ENCODE measurements at places on chromosomes 12 and 14. TPM values are rescaled to one million over a fixed set of nuclear protein-coding genes. Genes with fewer than 3 reads are reported as not detected.

- H3K27me3 ChIP-seq: no peaks in the 10 kb centered on the region
- no peak overlapping the region for H3K4me3 ChIP-seq
- DNase-seq: no peak
These were observed 83.0 kb downstream of the AKAP6 start for GRCh38 chr14:32412103-32412502.

DNA sequence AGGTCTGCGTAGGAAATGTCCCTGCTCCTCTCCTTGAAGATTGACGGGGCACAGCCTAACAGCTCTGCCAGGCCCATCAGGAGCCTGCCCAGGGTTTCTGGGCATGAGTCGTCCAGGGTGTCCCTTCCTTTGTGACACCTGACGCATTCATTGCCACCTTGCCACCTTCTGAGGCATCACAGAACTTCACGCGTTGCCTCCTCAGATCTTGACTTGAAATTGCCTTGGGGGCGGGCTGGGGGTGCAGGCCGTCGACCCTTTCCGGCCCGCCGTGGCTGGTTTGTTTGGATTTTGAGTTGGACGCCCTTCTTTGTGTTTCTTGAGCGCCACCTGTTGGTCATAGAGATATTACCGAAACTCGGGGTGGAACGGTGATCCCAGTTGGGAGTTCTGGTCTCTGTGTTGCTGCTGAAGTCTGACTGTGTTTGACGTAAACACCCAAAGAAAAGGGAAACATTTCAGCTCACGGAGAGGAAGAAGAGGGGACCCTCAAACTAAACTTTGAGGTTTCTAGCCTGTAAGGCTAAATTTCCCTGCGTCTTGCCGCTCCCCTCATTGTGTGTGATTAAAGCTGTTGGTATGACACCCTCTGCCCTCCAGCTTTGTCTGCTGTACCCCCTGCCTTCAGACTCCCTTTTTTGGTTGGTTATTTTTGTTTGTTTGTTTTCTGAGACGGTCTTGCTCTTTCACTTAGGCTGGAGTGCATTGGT lies 44.6 kb downstream of the MLXIP start:
- H3K4me1 ChIP-seq: peaks cover 42% of the 10 kb centered on the region
- no peaks in the 10 kb centered on the region for H3K27me3 ChIP-seq
- peaks cover 11% of the 10 kb centered on the region for H3K36me3 ChIP-seq
- H3K4me3 ChIP-seq: no peak overlapping the region
- peak overlapping the region; percentile 19 for H3K27ac ChIP-seq

- no peaks in the 10 kb centered on the region for H3K27me3 ChIP-seq
- H3K4me3 ChIP-seq: no peak overlapping the region
- DNase-seq: no peak
- H3K4me1 ChIP-seq: peaks cover 8% of the 10 kb centered on the region
- no peaks in the 10 kb centered on the region for H3K36me3 ChIP-seq
- H3K27ac ChIP-seq: no peak overlapping the region
These were observed 8.1 kb downstream of the DAO start for GRCh38 chr12:108888031-108888430.

DNA sequence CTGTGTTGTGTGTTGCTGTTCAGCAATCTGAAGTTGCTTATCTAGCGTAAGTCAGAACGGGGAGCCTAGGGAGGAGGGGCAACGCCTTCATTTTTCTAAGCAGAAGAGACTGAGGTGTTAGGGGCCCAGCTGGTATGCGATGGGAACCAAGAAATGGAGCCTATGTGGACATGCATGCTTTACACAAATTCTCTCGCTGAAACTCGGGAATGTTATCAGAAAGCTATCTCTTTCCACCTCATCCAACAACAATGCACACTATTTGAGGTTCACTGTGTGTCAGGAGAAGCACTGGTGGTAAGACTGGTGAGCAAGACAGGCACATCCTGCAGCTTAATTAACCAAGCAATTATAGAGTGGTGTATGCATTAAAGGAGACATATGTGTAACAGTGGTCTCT lies 89.7 kb downstream of the NRXN3 start:
- H3K4me1 ChIP-seq: no peaks in the 10 kb centered on the region
- DNase-seq: no peak
- no peak overlapping the region for H3K4me3 ChIP-seq
- no peaks in the 10 kb centered on the region for H3K36me3 ChIP-seq

DNA sequence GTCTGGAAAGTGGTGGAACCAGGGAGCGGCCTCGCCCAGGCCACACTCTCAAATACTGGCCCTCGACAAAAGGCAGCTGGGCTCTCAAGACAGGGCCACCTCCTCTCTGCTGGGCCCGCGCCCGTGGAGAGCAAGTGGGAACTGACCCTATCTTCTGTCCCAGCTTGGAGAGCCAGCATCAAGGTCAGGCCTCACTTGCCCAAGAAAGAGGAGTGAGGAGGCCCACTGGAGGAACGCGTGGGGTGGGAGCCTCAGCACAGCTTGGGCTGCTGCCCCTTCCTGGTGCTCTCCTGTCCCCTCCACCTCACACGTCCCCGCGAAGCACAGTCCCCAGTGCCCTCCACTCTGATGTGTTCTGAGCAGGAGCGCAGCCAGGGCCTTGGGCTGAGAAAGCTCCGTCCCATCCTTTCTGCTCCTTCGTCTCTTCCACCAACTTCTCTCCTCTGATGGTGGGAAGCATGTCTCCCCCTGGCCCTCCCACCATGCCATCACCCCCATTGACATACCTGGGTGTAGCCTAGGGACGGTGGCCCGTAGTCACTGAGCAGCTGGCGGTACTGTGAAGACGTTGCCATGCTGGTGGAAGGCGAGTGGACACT lies 4.9 kb downstream of the CDK2AP1 start:
- peaks cover 46% of the 10 kb centered on the region for H3K36me3 ChIP-seq
- no peaks in the 10 kb centered on the region for H3K27me3 ChIP-seq
- H3K4me1 ChIP-seq: peaks cover 29% of the 10 kb centered on the region

DNA sequence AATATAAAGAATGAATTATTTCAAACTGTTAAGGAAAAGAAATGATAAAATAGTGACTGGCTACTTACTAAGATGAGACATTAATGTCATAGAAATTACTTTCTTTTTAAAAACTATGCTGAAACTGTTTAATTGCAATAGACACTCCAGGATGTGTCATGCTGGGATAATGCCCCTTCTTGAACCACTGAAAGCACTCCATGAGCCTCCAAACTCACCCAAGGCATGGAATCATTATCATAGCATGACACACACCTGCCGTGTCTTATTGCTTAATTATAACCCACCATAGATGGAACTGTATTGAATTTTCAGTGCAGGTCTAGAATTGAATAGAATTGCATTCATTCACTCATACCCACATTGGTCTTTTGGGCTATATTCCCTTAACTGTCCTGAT lies 4.3 kb downstream of the MBIP start:
- H3K27me3 ChIP-seq: no peaks in the 10 kb centered on the region
- H3K36me3 ChIP-seq: peaks cover 25% of the 10 kb centered on the region
- no peak for DNase-seq
- no peak overlapping the region for H3K27ac ChIP-seq
- H3K4me3 ChIP-seq: peak overlapping the region; percentile 17
- H3K4me1 ChIP-seq: peaks cover 17% of the 10 kb centered on the region

- H3K36me3 ChIP-seq: no peaks in the 10 kb centered on the region
- peaks cover 37% of the 10 kb centered on the region for H3K27me3 ChIP-seq
- no peak overlapping the region for H3K4me3 ChIP-seq
- peaks cover 9% of the 10 kb centered on the region for H3K4me1 ChIP-seq
These were observed 7.3 kb upstream of the KIF26A start for GRCh38 chr14:104130974-104131651.

GRCh38 chr12:67425394-67425793 lies 156.2 kb downstream of the CAND1 start:
- no peaks in the 10 kb centered on the region for H3K27me3 ChIP-seq
- no peak overlapping the region for H3K4me3 ChIP-seq
- DNase-seq: no peak
- peaks cover 6% of the 10 kb centered on the region for H3K4me1 ChIP-seq
- H3K27ac ChIP-seq: no peak overlapping the region
- H3K36me3 ChIP-seq: no peaks in the 10 kb centered on the region

- no peak for DNase-seq
- H3K4me1 ChIP-seq: no peaks in the 10 kb centered on the region
- H3K27ac ChIP-seq: no peak overlapping the region
- H3K36me3 ChIP-seq: no peaks in the 10 kb centered on the region
These were observed 821.8 kb upstream of the LRFN5 start for GRCh38 chr14:40784860-40785259.

- no peak overlapping the region for H3K27ac ChIP-seq
- peaks cover 4% of the 10 kb centered on the region for H3K4me1 ChIP-seq
- no peaks in the 10 kb centered on the region for H3K36me3 ChIP-seq
These were observed 171.7 kb downstream of the PHLDA1 start for GRCh38 chr12:75859868-75860267.

DNA sequence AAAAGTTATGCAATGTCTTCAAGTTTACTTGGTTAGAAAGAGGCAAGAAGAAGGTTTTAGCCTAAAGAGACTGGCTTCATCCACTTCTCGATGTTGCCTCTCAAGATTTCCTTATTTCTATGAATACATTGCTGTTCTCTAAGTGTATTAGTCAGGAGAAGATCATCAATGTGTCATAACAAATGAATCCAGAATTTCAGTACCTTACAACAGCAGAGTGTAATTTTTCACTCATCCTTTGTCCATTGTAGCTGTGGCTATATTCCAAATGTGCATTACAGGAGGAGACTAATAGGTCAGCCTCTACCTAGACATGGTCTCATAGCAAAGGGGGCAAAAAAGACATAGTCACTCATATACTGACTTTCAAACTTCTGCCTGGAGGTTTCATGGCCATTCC lies 579.1 kb downstream of the PRKD1 start:
- H3K36me3 ChIP-seq: no peaks in the 10 kb centered on the region
- no peak overlapping the region for H3K27ac ChIP-seq

GRCh38 chr14:104725772-104726548 lies 1.9 kb downstream of the ADSS1 start:
- peaks cover 15% of the 10 kb centered on the region for H3K4me1 ChIP-seq
- peaks cover 6% of the 10 kb centered on the region for H3K36me3 ChIP-seq
- no peak overlapping the region for H3K4me3 ChIP-seq
- no peak overlapping the region for H3K27ac ChIP-seq
- DNase-seq: no peak
- no peaks in the 10 kb centered on the region for H3K27me3 ChIP-seq

- no peak overlapping the region for H3K27ac ChIP-seq
- no peaks in the 10 kb centered on the region for H3K4me1 ChIP-seq
- H3K4me3 ChIP-seq: no peak overlapping the region
- H3K27me3 ChIP-seq: no peaks in the 10 kb centered on the region
- DNase-seq: no peak
These were observed 175.8 kb upstream of the ATP2B1 start for GRCh38 chr12:89884416-89884898.

The CD4 gene
- 80.3 TPM for total RNA-seq

GRCh38 chr12:64568298-64568697 lies 42.0 kb upstream of the RASSF3 start:
- no peaks in the 10 kb centered on the region for H3K36me3 ChIP-seq
- H3K4me1 ChIP-seq: peaks cover 29% of the 10 kb centered on the region
- no peak overlapping the region for H3K27ac ChIP-seq
- no peak overlapping the region for H3K4me3 ChIP-seq

DNA sequence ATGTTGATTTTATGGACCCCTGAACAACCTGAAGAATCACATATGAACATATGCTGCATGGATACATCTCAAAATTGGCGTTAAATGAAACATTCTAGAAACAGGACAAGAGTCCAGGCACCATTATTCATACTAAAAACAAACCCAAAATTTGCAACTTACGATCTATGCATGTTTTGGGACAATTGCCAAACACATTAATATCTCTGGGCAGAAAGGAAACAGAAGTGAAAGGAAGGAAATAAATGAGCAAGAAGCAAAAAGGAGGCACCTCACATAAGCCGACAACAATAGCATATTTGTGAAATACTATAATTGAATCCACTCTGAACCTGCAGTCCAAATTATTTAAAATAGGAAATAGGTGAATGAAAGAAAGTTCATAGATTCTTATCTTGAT lies 1505.3 kb downstream of the AACS start:
- H3K27ac ChIP-seq: no peak overlapping the region
- DNase-seq: no peak
- H3K4me3 ChIP-seq: no peak overlapping the region
- no peaks in the 10 kb centered on the region for H3K36me3 ChIP-seq
- H3K4me1 ChIP-seq: no peaks in the 10 kb centered on the region

DNA sequence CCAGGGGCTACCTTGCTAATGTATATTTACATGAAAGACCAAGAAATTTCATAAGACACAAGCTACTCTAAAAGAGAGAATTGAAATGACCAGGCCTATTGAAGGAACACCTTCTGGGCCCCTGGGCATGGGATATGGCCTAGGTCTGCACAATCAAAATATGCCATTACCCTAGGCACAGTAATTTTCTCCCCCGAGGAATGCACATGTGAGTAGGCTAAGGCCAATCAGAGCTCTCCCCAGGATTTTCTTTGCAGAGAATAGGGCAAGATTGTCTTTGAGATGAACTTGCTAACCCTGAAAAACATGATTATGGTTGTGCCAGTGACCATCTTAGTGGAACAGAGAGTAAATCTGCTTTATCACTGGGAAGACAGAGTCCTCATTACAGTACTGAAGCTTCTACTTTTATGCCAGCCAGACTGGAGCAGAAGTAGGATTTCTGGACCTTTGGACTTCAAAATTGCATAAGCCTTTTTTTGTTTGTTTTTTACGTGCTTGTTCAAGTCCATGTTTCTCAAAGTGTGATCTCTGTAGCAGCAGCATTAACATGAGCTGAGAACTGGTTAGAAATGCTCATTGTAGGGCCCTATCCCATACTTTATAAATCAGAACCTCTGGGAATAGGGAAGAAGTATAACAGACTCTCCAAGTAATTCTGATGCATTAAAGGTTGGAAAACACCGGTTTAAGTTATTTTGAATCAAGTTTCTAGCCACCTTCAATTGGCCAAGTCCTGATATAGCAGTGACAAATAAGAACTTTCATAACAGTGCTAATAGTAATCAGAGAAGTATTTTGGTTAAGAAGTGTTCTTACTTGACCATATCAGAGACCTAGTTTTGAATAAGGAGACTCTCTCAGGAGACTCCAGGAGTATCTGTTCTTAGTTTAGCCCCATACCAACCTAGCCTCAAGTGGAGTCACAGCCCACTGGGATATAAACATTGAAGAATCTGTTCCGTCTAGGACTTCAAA lies 112.9 kb downstream of the LMO3 start:
- H3K27ac ChIP-seq: no peak overlapping the region
- H3K27me3 ChIP-seq: no peaks in the 10 kb centered on the region
- no peaks in the 10 kb centered on the region for H3K36me3 ChIP-seq
- no peak overlapping the region for H3K4me3 ChIP-seq

The OR4M1 gene
- not detected for total RNA-seq

- no peak overlapping the region for H3K4me3 ChIP-seq
- no peak for DNase-seq
- H3K4me1 ChIP-seq: peaks cover 12% of the 10 kb centered on the region
- peaks cover 50% of the 10 kb centered on the region for H3K36me3 ChIP-seq
These were observed 57.4 kb downstream of the ACTN1 start for GRCh38 chr14:68921666-68922065.

GRCh38 chr12:6959058-6959804 lies 8.1 kb downstream of the PTPN6 start:
- peaks cover 43% of the 10 kb centered on the region for H3K36me3 ChIP-seq
- peak overlapping the region; percentile 33 for H3K4me3 ChIP-seq
- H3K27ac ChIP-seq: peak overlapping the region; percentile 90
- peaks cover 87% of the 10 kb centered on the region for H3K4me1 ChIP-seq

DNA sequence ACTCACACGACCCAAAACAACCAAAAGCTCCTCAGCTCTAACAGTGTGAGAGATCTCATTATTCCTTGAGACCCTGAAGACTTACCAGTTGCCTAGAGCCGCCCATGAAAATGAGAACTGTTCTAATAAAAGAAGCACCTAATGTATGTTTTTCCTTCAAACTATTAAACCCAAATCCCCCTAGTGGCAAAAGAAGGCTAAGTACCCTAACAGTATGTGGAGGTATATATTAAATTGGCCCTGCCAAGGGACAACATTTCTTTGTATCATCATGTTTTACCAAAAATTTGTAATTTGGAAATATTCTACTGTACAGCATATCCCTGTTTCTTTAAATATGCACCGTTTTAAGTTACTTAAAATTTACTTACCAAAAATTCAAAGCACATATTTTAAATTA lies 38.0 kb upstream of the PPFIA2 start:
- H3K27me3 ChIP-seq: no peaks in the 10 kb centered on the region
- H3K4me1 ChIP-seq: peaks cover 5% of the 10 kb centered on the region
- no peaks in the 10 kb centered on the region for H3K36me3 ChIP-seq
- H3K4me3 ChIP-seq: no peak overlapping the region

The ZFC3H1 gene
- total RNA-seq: 57.1 TPM

Measured in lower lobe of right lung (tissue), 2 donors.